ENCODE measurements at places on chromosomes 6 and 20.

DNA sequence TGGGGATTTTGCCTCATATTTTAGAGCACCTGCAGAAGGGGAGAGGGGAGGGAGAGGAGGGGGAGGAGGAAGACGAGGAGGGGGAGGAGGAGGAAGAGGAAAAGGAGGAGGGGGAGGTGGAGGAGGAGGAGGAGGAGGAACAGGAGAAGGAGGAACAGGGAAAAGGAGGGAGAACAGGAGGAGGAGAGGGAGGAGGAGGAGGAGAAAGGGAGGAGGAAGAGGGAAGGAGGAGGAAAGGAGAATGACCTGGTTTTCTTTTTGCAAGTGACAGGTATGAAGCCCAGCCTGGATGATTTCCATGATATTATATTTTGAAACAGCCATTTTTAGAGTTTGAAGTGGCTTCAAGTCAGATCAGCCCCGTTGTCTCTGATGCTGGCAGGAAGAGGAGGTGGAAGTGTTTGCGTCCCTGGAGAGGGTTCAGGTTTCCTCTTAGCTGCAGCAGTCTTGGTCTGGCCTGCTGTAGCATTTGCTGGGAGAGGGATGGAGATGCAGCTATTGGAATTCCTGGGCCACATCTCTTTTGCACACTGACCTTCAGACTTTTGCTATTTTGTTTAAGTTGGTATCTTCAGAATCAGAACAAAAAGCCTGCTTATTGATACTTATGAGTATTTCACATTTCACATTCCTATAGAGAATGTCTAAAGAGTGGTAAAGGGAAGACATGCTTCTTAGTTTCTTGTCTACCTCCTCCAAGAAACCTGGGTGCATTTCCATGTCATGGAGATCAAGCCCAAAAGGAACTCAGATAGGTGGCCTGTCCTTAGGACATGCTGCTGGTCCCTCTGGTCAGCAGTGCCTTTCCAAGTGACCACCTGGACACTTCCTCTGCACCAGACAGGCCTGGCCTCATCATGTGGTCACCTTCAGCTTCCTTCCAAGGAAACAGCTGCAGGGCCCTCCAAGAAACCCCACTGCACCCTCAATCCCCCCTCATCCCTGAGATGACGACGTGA lies 54.3 kb upstream of the IYD start:
- no peak for DNase-seq

GRCh38 chr20:31707994-31708735 lies 14.5 kb downstream of the BCL2L1 start:
- DNase-seq, result no peak

DNA sequence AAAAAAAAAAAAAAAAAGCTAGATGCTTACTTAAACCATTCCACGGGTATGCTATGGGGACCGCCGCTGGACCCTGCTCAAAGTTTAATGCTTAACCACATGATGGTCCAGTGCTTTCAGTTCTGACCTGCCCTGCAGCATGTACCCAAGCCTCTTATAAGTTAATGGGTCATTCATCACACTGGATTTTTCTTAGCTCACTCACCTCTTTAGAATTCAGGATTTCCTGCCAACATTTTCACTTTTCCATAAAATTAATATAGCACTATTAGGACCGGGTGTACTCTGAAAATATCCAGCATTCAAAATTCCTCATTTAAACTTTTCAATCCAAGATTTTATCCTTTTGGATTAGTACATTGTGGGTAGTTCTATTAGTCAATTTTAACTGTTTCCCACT lies 140.8 kb downstream of the ALDH8A1 start:
- no peak for DNase-seq

- DNase-seq, result no peak
These were observed at the start of gene CDH4 for GRCh38 chr20:61251529-61252393. CDH4 (plus strand) TSS chr20:61252261.

DNA sequence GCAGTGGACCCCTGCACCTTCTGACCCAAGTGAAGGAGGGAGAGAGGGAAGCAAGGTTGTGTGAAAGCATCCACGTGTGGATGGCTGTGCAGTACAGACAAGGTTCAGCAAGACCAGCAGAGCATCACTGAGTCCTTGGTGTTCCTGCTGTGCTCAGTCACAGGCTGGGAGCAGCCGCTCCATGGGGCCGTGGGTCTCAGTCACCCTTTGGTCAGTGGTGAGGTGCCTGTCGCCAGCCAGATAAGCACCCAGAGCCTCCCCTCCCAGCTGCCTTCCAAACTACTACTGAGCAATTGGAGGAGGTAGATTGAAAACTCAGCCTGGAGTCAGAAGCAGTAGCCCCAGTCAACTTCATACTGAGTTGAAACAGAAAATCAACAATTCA lies 218.9 kb downstream of the SLC24A3 start:
- no peak for DNase-seq

DNA sequence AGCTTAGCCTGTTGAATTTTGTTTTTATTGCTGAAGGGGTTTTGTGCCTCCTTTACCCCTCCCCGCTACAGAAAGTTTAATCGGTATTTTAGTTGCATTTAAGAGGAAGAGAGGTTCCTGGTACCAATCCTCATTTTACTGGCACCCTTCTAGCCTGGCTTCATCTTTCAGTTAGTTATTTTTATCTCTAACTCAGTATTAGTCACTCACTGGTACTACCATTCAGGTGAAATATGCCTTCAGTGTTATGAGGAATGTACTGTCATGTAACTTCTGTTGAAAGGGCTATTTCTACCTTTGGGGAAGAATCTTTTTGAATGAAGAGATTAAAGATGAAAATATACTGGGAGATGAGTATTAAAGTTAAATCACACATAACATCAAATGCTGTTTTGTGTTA lies 211.8 kb downstream of the CDKAL1 start:
- DNase-seq, result no peak

DNA sequence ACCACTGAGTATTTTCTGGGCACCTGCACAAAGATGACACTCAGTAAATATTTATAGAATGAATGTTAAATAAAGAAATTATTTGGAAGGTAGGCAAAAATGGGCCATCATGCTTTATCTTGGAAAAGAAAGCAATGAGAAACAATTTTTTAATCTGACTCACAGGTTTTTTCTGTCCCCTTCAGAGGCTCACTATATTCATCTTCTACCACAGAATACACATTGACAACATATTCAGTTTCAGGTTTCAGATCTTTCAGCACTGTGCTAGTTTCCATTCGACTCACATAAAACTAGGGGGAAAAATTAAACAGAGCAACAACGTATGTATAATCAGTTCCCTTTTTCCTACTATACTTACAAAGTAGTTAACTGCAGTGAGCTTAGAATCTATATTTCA lies 58.3 kb downstream of the COL12A1 start:
- DNase-seq, result no peak
